SK-MEL-5 (cell line): ENCODE measurements at places on chromosomes 11 and 22.
A peak's percentile ranks its signal among the peaks of the same experiment; 100 is the strongest.

GRCh38 chr11:6057452-6057851 is 26.9 kb upstream of the OR56A1 start:
- DNase-seq: no peak

- DNase-seq: peak; percentile 57
These were observed 13.4 kb upstream of the HYLS1 start for GRCh38 chr11:125873881-125874555.

- DNase-seq: no peak
These were observed 963.6 kb downstream of the BRD1 start for GRCh38 chr22:48863965-48864528.

DNA sequence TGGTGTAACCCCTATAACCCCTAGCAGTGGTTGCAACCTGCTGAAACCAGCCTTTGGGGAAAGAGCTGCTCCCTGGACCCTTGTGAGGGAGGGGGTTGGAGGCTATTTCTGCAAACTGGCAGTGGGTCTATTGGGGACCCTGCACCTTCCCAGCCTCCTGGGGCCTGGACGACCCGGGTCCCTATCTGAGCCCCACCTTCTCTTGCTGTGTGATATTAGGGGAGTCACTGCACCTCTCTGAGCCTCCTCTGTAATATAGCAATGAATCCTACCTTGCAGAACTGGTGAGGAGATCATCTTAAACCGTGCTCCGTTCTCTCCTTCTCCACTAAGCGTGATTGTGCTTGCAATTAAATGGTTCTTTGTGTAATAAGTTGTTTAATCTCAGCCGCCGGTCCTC is 24.0 kb upstream of the MPPED1 start:
- DNase-seq: no peak

- no peak for DNase-seq
These were observed 39.4 kb downstream of the GNB1L start for GRCh38 chr22:19815093-19815822.

- no peak for DNase-seq
These were observed 992 bp downstream of the LGALS12 start for GRCh38 chr11:63506876-63507275.

DNA sequence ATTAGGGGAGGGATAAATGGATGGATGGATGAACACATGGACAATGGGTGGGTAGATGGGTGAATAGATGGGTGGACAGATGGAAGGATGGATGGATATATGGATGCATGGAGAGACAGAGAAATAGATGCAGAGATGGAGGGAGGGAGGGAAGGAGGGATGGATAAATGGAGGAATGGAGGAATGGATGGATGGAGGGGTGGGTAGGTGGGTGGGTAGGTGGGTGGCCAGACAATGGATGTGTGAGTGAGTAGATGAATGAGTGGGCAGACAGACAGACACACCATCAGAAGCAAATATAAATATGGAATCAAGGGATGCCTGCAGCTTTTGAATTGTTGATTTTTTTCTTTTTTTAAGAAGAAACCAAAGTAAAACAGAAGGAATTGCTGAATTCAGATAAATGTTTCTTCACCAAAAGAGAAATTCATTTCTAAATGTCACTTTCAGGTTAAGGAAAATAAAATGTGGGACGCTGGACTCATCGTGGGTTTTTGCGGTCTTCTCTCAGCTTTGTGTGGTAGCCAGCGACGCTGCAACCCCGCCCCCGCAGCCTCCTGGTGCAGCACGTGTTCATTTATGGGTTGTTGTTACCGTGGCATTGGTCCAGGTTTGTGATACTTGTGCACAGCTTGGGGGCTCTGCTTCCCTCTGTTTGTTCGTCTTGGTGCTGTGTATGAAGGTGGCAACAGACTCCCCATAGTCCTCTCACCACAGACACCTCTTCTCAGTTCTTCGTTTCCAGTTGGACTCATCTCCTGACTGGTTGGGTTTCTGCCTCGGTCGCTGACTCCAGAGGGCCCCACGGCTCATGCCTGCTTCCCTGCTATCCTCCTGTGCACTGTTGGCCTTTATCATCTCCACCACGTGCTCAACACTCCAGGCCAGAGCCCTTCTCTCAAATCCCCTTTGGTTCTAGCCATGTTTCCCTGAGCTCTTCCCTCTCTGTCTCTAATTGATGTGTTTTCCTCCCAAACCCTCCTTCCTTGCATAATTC is 76.4 kb downstream of the CDKN1C start:
- DNase-seq: no peak

GRCh38 chr22:26558248-26558895 is 31.6 kb downstream of the TPST2 start:
- no peak for DNase-seq

DNA sequence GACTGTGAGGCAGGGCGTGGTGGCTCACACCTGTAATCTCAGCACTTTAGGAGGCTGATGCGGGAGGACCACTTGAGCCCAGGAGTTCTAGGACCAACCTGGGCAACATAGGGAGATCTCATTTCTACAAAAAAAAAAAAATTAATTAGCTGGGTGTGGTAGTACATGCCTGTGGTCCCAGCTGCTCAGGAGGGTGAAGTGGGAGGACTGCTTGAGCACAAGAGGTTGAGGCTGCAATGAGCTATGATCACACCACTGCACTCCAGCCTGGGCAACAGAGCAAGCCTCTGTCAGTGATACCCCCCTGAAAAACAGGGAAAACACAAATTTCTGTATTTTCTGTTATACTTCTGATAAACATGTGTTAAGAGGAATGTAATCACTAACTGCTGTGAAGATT is 57.8 kb upstream of the ARHGAP32 start:
- DNase-seq: no peak

GRCh38 chr22:23305321-23305910 is 125.1 kb downstream of the BCR start:
- no peak for DNase-seq

DNA sequence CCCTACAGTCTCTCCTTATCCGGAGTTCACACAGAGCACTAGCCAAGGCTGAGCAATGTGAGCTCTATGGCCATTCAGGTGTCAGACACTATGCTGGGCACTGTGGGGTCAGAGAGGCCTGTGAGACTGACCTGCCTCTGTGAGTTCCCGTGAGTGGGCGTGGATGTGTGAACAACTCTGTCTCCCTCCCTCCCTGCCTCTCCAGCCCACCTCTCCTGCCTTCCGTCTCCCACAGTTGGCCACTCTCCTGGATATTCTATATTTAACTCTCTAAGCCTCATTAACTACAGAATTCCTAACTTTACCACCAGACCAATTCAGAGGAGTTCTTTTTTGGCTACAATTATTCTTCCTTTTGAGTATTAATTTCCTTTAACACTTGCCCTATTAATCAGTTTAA is 191.6 kb upstream of the NCAM1 start:
- no peak for DNase-seq

DNA sequence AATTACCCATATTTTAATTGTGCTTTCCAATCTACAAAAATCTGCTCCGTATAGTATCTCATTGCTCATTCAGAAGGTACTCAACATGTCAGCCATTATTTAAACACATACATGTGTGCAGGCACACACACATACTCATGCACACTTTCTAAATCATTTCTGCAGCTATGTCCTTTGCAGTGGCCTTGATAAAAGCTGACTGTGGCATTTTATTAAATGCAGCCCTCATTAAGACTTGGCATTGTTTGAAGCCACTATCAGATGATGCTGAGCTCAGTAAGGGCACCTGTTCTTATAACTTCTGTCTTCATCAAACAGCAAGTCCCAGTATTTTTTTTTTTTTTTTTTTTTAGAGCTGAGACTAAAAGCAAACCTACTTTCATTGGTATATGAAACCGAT is 1071.9 kb upstream of the CCDC90B start:
- no peak for DNase-seq

- no peak for DNase-seq
These were observed 512.2 kb upstream of the ARHGAP42 start for GRCh38 chr11:100174881-100175280.

- DNase-seq: peak; percentile 62
These were observed 10.3 kb downstream of the TOP3B start for GRCh38 chr22:21972293-21972779.

DNA sequence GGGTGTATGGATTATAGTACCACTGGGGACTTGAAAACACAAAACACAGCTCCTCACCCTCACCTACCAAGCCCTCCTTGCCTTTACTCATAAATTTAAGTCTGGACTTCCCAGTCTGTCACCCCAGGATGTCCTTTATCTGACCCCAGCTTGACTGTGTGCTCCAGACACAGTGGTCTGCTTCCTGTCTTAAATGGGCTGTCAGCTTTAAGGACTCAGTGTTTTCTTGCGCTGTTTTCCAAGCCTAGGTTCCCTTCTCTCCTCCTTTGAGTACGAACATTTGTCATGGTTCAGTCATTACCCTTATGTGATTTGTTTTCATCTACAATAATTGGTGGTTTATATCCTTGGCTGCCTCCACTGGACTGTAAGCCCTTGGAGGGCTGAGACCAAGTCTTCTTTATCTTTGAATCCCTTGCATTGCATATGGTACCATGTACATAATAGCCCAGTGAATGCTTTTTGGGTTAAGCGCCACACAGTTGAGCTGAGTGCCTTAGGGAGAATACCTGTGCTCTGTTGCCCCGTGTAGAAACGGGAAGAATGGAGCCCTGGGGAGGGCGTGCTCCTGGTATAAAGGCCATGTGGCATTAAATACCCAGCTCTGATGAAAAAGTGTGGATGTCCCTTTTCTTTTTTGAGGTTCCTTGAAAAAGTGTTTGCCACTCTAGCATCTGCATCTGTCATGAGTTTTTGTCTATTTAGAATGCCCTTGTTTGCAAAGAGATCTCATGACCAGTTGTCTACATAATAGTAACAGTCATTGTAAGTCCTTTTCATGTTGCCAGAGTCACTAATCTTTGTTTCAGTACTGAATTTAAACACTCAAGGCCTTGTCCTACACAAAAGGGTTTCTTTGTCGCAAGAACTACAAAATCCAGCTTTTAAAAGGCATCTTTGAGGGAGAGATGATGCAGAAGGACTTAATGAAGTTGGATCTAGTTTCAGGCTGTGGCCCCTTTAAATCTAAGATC is 14.0 kb downstream of the PANX1 start:
- DNase-seq: peak; percentile 95

- DNase-seq: no peak
These were observed 46.5 kb upstream of the THY1 start for GRCh38 chr11:119469506-119469905.

DNA sequence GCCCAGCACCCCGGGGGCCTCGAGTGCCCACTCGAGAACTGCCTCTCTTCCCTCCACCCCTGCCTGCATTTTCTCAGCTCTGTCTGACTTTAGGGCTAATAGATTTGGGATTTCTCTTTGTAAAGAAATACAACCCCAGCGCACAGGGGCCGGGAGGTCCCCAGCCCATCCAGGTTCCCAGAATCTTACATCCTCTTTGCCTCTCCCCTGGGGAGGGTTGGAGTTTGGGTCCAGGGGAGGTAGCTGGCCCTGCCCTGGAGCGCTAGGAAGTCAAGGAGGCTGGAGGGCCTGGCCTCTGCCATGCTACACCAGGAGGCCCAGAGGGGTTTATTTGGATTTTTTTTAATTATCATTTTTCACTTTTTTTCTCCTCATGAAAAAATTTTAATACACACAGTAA is 65.7 kb upstream of the LMO1 start:
- no peak for DNase-seq

GRCh38 chr11:46277622-46278386 is at the start of gene CREB3L1:
CREB3L1 (plus strand) TSS chr11:46277662; CDS start chr11:46278112, 450 bp downstream.
- DNase-seq: no peak

DNA sequence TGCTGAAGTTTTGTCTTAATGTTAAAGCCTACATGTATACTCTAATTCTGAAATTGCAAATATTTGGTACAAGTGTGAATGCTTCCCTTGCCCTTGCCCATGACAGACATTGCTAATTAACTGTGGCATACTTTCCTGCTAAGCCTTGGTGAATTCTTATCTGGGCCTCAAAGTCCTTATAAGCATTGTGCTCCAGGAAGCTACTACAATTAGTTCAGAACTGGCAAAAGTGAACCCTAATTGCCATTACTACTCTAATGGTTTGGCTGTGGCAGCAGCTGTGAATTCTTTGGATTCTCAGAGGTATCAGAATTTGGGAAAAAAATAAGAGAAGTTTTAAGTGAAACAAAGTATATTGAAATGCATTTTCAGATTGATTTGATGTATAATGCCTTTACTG is 24.3 kb downstream of the EMSY start:
- DNase-seq: no peak

GRCh38 chr22:34293324-34293723 is 373.0 kb upstream of the LARGE1 start:
- DNase-seq: no peak

GRCh38 chr11:85960678-85961077 is 105.5 kb downstream of the CCDC83 start:
- DNase-seq: peak; percentile 51

DNA sequence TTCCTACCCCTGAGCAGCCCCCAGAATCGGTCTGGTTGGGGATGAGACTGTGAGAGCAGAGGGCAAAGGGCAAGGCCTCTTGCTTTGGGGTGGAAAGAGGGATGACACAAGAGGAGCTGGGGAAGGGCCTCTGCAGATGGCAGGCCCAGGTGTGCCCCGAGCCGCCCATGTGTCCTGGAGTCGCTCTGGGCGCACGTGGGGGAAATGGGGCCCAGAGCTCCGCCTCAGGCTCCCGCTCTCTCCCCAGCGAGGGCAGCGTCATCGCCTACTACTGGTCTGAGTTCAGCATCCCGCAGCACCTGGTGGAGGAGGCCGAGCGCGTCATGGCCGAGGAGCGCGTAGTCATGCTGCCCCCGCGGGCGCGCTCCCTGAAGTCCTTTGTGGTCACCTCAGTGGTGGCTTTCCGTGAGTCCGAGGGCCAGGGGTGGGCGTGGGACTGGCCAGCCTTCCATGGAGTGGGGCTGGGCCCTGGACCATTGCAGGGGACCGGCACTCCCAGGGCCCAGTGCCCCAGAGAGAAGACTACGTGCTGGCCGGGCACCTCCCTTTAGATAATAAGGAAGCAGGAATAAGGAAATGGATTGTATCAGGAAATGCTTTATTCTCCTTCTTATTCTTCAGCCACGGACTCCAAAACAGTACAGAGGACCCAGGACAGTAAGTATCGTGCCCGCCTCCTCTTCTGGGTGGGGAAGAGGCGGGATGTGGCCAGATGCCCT is 30.1 kb downstream of the ST14 start:
- no peak for DNase-seq

DNA sequence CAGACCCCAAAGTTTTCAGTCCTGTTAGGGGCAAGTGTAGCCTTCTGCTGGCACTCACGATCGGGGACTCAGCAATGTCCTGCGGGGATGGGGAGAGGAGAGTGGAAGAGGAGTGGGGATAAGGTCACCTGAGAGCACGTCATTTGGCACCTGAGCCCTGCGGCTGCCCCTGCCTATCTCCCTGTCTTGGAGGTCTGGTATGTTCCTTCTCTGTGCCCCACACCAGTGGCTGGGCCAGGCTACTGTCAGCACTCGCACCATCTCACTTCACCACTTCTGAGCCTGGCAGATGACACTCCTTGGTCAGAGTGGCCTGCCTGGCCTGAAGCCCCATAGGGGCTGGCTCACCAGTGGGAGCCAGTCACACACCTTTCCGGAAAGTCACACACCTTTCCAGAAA is 20.1 kb upstream of the CHADL start:
- no peak for DNase-seq

DNA sequence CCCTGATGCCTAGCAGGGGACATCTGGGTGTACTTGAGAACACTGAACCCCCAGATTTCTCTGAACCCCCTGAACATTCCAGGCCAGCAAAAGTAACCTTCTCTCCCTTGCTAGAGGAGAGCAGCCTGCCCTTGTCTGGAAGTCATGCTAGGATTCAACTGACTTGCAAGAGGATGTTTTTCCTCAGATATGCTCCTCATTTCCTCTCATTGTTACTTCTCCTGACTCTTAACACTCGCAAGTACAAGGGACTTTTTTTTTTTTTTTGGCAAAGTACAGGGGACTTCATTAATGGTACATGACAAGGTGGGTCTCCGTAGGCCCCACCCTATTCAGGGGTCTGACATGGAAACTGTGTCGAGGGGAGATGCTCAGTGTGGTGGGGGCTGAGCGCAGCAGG is 6.3 kb upstream of the MCHR1 start:
- DNase-seq: no peak

GRCh38 chr11:61579676-61580270 is 1.1 kb downstream of the SYT7 start:
- no peak for DNase-seq
